ENCODE measurements at places on chromosomes 1 and 21.

- no peak for DNase-seq
These were observed 31.7 kb downstream of the ADAMTS1 start for GRCh38 chr21:26813426-26813998.

- no peak for DNase-seq
These were observed 182.0 kb downstream of the DUSP10 start for GRCh38 chr1:221559911-221560310.

- DNase-seq: no peak
These were observed 3.0 kb upstream of the ADCY10 start for GRCh38 chr1:167916766-167917511.

- peak; percentile 43 for DNase-seq
These were observed 618 bp downstream of the CLCC1 start for GRCh38 chr1:108962681-108963051.

DNA sequence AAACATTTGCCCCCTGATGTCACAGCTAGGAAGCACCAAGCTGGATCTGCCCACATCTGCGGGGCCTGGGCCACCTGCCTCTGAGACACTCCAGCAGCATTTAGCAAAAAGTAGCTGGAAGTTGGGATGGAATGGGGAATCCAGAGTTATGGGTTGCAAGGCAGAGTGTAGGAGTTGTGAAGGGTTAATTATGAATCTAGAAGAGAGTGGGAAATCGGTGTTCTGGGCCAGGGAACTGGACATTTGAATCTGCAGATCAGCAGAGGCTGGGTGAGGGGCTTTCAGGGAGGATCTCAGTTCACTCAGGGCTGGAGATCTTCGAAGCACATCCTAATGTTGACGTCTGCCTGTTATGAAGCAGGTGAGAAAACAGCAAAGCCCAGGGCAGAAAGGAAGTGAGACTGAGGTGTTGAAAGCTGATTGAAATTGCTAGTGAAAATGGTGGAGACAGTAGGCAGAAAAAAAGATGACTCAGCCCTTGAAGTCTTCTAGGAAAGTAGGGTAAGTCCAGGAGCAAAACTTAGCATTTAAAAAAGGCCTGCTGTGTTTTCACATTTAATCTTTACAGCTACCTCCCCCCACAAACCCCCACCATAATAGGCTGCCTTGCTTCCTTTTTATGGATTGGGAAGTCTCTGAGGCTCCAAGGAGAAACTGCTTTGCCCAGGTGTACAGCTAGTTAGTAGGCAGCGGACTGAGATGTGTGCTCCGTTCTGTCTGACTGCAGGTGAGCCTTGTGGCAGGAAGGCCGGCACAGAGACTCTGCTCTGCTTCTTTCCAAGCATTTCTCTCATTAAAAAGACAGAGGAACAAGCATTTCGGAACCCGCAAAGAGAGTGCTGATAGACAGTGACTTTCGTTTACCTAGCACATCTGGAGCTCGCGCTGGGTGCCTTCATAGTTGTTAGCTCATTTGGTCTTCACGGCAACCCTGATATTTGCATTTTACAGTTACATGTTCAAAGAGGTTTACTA lies 7.2 kb downstream of the VANGL1 start:
- no peak for DNase-seq

GRCh38 chr1:112337028-112337531 lies 58.9 kb upstream of the CTTNBP2NL start:
- DNase-seq: no peak

- DNase-seq: no peak
These were observed 131.3 kb upstream of the ARHGEF16 start for GRCh38 chr1:3323021-3323795.

GRCh38 chr1:89836252-89837035 lies 15.6 kb downstream of the LRRC8D start:
- no peak for DNase-seq

DNA sequence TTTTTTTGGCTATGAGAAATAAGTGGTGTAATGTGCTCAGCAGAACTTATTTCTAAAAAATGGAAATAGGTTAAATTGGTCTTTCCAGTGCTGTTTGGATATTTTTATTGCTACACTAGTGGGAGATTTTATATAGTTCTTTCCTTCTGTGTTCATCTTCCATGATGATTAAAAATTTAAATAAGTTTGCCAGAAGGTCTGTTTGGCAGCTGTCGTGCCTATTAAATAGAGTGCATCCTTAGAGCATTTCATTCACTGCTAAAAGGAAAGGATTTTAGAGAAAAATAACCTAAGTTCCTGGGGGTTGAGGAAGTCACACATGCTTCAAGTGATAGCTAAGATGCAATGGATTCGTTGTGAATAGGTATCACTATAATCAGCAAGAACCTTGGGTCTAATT lies 29.7 kb upstream of the RAVER2 start:
- no peak for DNase-seq

Measured in activated T-cell treated with anti-CD3 and anti-CD28 coated beads, Interleukin-2, amount 50 U/mL, for 1 hour (primary cell).